ENCODE measurements at places on chromosomes 6 and 20.

- DNase-seq, result no peak
These were observed 15.4 kb downstream of the PTK7 start for GRCh38 chr6:43091436-43091991.

DNA sequence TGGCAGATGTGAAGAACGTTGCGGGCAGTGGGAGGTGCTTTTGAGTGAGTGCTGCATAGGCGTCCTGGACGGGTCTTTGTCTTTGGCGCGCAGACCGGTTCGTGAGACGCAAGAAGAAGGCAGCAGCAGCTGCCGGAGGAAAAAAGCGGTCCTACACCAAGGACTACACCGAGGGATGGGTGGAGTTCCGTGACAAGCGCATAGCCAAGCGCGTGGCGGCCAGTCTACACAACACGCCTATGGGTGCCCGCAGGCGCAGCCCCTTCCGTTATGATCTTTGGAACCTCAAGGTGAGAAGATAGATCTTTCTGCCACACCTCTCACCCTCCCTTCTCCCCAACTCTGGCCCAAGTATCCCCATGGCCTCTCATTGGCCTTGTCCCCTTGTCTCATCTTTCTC, 1.1 kb downstream of the ABT1 start:
- DNase-seq, result no peak

GRCh38 chr20:16462711-16463110, 110.5 kb downstream of the KIF16B start:
- DNase-seq, result no peak

DNA sequence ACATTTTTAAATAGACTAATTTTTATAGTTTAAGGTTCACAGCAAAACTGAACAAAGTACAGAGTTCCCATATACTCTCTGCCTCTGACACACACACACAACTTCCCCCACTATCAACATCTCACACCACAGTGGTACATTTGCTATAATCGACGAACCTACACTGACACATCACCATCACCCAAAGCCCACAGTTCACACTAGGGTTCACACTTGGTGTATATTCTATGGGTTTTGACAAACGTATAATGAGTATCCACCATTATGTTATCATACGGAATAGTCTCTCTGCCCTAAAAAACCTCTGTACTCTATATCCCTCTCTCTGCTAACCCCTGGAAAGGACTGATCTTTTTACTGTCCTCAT, 15.6 kb downstream of the TMEM30A start:
- no peak for DNase-seq

DNA sequence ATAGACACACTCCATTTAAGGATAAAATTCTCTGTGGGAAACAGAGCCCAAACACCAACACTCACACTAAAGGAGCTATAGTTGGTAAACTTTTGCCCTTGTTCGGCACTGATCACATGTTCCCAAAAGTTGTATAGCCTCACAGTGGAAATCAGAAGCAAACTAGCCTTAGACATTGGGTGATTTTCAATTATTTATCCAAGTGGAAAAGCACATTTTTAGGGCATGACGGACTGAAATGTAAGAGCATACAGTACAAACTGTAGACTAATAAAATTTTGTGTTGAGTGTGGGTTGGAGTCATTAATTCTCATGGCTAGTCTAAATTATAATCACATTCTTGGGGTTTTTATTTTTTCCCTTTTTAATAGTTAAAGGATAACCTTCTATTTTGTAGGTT, 202.4 kb downstream of the MOXD1 start:
- DNase-seq, result no peak

DNA sequence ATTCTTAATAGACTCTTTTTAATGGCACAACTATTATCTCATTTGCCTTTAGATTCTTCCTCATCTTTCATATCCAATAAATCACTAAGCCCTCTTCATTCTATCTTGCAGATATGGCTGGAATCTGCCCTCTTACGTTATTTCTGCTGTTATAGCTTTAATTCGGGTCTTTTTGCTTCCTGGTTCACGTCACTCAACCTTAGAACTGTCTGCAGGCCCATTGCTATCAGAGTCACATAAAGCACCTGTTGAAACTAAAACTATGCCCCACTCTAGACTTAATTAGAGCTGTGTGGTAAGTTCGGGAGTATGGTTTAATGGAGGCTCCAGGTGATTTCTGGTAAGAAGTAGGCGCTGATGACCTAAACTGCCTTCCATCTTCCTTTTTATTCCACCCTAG, 988 bp downstream of the QRSL1 start:
- no peak for DNase-seq

- DNase-seq, result no peak
These were observed 45.7 kb downstream of the ILRUN start for GRCh38 chr6:34650823-34651222.

- no peak for DNase-seq
These were observed 179.2 kb downstream of the TMEM242 start for GRCh38 chr6:157143890-157144798.

GRCh38 chr6:34667481-34668238, 28.9 kb downstream of the ILRUN start:
- DNase-seq, result no peak

GRCh38 chr6:16533210-16533609, 228.1 kb downstream of the ATXN1 start:
- no peak for DNase-seq

DNA sequence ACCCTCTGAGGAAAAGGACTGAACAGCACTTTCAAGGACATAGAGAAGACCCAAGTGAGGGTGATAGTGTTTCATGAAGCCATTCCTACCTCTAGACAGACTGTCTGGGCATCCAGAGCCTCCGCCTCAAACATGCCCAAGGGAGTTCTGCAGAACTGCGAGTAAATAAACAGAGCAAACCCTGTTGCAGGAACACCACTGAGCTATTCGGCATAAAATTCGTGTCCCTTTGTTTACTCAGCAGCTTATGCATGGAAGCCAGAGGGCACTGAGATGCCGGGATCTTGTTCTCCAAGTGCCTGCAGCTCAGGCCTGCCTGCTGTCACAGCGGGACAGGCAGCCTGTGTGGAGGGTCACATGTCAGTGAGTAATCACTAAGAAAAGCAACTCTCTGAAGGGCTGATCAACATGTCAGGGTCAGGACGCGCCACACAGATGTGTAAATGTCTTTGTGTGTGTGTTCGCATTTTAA, 164.9 kb upstream of the HEY2 start:
- DNase-seq, result no peak

- DNase-seq, result no peak
These were observed 25.1 kb upstream of the NFATC2 start for GRCh38 chr20:51567622-51568021.

GRCh38 chr6:84222426-84222825, 5.0 kb downstream of the CEP162 start:
- DNase-seq, result no peak

DNA sequence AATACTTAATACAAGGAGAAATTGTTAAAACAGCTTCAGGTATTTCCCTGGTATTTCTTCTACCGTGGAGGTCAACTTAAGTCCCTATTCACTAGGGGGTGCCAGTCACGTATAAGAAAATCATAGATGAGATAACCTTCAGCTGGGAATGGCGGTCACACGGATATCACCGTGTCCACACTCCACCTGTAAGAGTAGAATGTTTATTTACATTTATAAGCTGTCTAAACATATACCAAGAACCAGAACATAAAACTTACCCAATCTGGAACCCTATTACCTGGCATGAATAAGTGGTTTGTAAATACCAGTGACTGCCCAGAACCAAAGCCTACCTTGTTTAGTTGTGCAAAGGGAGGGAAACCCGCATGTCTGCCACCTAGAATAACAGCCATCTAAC, 1.9 kb upstream of the ELOVL4 start:
- DNase-seq, result peak; percentile 56

DNA sequence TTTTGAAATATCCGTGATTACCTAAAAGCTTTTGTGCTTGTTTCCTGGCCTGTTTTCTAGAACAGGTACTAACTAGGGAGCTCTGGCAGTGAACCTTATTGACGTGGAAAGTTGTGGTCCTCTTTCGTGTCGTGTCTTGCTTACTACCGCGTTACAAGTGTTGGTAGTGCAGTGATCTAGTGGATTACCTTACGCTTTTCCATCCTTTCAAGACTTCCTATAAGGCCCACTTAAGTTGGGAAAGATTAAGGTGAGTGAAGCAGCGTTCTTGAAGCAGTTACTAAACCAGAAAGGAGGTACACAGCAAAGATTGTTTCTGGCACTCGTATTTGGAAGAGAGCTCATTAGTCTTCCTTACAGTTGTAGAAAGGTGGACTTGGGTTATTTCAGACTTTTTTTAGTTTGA, 1.9 kb downstream of the PNRC1 start:
- DNase-seq, result peak; percentile 15

GRCh38 chr6:96520171-96521115, 1.2 kb upstream of the UFL1 start:
- no peak for DNase-seq

- DNase-seq, result no peak
These were observed 350 bp downstream of the HELZ2 start for GRCh38 chr20:63573647-63574131.

DNA sequence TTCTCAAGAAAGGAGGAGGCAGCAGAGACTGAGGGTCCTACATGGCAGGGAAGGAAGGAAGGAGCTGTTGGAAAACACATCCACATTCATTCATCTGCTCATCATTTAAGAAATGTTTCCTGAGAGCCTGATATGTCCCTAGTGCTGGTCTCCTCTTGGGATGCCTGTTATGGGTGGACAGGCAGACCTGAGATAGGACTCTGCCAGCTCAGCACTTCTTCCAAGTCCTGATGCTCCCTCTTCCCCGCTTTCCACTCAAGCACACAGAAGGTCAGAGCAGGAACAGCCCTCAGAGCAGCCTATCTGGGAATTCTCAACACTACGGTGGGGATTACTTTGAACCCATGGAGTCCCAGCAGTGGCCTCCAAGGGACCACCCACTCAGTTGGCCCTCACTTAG, 8.0 kb upstream of the SIRPD start:
- DNase-seq, result no peak

- DNase-seq, result peak; percentile 67
These were observed 40.0 kb downstream of the SF3B5 start for GRCh38 chr6:144055121-144055931.

DNA sequence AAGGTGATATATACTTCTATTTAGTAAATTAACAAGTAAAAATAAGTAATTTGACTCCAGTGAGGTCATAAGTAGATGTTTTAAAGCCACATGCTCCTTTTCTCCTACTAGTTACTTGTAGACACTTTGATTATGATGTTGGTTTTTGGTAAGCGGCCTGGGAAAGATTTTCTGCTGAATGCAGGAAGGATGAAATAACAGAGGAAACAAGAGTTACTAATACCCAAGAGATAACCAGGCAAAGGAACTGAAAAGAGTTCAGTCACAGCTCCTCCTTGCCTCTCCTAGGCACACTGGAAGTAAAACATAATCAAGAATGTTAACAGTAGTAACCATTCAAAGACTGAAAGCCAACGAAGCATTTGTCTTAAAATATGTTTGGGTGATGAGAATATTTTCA, 203.3 kb downstream of the RNGTT start:
- DNase-seq, result no peak

DNA sequence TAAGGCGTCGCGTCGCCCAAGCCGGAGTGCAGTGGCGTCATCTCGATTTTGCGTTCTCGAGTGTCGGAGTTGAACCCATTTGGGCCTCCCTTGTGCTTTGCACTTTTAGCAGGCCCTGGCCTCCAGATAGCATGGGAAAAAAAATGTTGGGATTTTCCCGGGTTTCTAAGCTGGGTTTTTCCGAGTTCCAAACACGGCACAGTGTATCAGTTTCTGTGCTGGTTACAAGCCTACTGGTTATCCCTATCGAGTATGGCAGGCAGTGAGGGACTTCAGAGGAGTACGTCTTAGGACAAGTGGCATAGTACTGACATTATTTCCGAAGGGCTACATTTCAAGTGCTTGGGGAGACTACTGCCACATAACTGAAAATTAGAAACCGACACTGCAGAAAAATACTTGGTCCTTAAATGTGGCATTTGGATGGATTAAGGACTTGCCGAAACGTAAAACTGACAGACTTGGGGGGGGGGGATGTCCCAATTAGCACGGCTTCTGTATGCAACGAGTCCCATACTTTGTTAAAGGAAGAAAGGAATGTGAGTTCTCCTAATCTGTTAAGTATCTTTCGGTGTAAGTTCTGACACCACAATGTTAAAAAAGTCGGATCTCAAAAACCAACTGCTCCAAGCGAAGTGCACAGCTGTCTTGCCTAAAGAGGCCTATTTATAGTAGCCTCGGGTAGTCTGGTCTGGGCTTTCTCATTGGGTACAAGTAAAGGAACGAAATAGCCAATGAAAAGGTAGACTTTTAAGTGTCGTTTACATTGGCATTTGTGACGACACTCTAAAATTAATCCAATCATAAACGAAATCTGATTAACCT, 70.2 kb downstream of the HFE start:
- peak; percentile 70 for DNase-seq

- no peak for DNase-seq
These were observed 204.1 kb downstream of the SIM1 start for GRCh38 chr6:100260584-100260983.

DNA sequence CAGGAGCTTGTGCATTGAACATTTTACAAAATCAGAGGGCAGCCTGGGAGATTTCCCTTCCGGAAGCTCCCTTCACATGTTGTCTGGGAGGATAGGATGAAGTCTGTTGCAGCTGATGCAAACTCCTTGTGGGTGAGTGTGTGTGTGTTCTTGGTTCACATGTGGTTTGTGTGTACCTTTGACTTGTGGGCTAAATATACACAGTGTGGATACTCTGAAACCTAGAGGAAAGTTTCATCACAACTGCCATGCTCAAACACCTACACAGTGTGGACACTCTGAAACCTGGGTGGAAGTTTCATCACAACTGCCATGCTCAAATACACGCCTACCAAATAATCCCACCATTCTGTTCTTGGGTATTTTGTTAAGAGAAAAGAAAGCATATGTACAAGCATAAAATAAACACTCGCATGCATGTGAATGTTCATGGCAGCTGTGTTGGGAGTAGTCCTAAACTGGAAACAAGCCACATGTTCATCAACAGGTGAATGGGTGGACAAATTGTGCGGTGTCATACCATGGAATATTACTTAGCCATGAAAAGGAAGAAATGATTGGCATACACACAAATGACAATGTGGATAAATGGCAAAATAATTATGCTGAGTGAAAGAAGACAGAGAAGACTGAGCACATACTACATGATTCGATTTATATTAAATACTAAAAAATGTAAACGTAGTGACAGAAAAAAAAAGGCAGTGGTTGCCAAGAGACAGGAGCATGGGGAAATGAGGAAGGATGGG, 1.8 kb downstream of the SCP2D1 start:
- no peak for DNase-seq

- DNase-seq, result peak; percentile 82
These were observed at the start of gene QKI for GRCh38 chr6:163414117-163414945. QKI (plus strand) TSS chr6:163414718; CDS start chr6:163415194, 476 bp downstream.

All from central memory CD4-positive, alpha-beta T cell (primary cell).